Smooth muscle cell of bladder (primary cell): ENCODE measurements at places on chromosomes 7 and 10. TPM values are rescaled to one million over a fixed set of nuclear protein-coding genes. Genes with fewer than 3 reads are reported as not detected.

ADARB2 gene
- not detected in 2 replicates for total RNA-seq

BLNK gene
- total RNA-seq = 0.09 and 0.28 TPM in 2 replicates

TRIM50 gene
- total RNA-seq = not detected in 2 replicates

TMEM72 gene
- total RNA-seq = not detected in 2 replicates

MMP21 gene
- under 0.01 and 0.09 TPM in 2 replicates for total RNA-seq

AGR2 gene
- not detected in 2 replicates for total RNA-seq

PPP1R9A gene
- total RNA-seq = 0.14 and 0.18 TPM in 2 replicates

ANKIB1 gene
- total RNA-seq = 44.7 and 56.4 TPM in 2 replicates

TFPI2 gene
- total RNA-seq = 178 and 259 TPM in 2 replicates

TMEM273 gene
- total RNA-seq = under 0.01 TPM in 1 of 2 replicates, not detected in the other

ERVW-1 gene
- 0.09 TPM in 1 of 2 replicates, not detected in the other for total RNA-seq
